Brain pericyte (primary cell): ENCODE measurements at places on chromosomes 1 and 21.
A peak's percentile ranks its signal among the peaks of the same experiment; 100 is the strongest.

- no peak for DNase-seq
Observed at GRCh38 chr1:205392650-205393049, 29.2 kb downstream of the LEMD1 start.

- no peak for DNase-seq
Observed at GRCh38 chr1:89904219-89904980, 83.6 kb downstream of the LRRC8D start.

- DNase-seq, result no peak
Observed at GRCh38 chr1:24119859-24120756, 8.2 kb upstream of the MYOM3 start.

DNA sequence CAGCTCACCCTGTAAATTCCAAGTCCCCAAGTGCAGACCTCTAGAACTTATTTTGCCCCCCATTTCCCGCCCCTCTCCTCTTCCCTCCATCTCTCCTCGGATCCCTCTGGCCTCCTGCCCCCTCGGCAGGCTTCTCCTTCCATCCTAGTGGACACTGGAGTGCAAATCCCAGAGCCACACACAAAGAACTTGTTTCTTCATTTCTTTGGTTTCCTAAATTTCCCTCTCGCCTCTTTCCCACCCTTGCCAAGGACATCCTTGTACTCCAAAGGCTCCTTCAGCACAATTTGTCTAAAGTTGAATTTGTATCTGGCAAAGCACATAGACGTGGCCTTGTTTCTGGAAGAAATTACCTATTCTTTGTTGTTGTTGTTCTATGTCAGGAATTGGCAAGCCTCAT lies 17.5 kb downstream of the UMODL1 start:
- DNase-seq, result no peak

DNA sequence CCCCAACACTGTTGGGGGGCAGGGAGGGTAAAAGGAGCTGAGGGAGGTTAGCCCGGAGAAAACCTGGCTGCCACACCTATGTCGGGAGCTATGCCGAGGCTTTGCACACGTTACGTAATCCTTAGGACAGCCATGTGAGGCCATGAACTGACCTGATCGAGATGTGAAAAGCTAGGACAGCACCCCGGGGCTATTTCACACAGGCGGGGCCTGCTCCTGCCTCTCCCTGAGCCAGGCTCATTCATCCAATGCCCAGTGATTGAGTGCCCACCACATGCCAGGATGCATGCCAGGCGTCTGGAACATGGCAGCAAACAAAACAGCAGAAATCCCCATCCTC lies 30.2 kb downstream of the LDLRAP1 start:
- no peak for DNase-seq

DNA sequence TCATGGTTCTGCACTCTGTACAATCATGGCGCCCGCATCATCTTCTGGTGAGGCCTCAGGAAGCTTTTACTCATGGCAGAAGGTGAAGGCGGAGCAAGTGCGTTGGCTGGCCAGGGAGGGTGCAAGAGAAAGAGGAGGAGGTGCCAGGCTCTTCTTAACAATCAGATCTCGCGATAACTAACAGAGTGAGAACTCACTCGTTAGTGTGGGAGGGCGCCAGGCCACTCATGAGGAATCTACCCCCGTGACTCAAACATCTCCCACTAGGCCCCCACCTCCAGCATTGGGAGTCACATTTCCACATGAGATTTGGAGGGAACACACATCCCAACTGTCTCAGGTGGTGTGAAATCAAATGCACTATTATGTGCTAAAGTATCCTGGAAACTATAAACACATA lies 220.2 kb upstream of the CSF3R start:
- no peak for DNase-seq

GRCh38 chr1:147895123-147895522 lies 7.5 kb upstream of the GJA8 start:
- DNase-seq, result no peak

DNA sequence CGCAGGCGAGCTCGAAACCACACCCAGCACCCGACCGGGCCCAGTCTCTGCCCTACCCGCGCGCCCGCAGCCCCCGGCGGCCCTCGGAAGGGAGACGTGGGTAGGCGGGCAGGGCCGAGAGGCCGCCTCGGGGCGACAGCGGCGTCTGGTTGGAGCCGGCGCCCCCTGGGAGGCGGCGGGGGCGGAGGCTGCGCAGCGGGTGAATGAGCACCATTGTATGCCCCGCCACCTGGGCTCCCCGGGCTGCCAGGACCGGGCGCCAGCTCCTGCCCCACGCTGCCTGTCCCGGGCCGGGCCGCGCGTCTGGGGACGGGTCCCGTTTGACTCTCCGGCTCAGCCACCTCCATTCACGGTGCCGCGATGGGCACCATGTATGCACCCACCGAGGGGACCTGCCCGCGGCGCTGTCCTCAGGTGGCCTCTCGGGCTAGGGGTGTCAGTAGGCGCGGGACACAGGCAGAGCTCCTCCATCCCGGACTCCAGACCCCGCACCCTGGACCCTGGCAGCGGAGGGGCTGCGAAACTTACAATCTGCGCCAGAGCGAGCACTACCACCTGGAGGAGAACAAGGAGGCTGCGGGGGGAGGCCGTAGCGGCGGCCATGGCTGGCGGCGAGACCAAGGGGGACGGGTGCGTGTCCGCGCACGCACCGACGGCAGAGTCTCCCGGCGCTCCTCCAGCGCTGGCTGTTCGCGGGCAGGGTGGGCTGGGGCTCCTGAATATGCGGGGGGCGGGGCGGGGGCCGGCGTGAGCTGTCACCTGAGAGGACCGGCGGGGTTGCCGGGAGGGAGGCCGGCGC lies at the start of gene COL9A2:
Gene COL9A2, minus strand, starts transcription at position 692 of the 799 bp plus-strand sequence. Its CDS starts 89 bp downstream, at position 603.
- no peak for DNase-seq

DNA sequence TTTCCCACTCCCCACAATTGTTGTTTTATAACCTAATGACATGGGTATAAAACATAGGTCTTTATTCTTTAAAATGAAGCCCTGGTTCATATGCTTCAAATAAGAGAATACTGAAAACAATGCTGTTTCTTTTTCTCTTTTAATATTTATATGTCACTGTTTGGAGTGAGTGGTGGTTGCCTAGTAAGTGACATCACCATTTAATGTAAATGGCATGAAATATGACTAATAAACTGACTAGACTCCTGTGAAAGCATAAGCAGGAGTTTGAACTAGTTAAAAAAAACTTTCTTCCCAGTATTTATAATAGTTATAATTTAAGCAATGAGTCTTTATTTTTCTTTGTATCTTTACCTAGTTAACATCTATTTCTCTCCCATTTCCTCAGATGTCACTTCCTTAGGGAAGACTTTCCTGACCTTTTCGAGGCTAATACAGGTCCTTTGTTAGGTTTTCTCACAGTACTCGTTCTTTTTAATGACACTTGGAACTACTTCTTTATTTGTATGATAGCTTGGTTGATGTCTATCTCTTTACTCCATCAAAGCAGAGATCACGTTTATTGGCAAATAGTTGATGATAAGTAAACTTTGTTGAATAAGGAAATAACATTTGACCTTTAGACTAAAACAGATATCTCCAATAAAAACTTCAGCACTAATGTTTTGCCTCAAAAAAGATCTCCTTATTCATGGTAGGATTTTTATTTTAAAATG lies 105.4 kb upstream of the PDC start:
- DNase-seq, result no peak

GRCh38 chr1:101929343-101929742 lies 67.4 kb downstream of the OLFM3 start:
- no peak for DNase-seq

GRCh38 chr1:65821386-65821785 lies 28.7 kb downstream of the PDE4B start:
- no peak for DNase-seq

DNA sequence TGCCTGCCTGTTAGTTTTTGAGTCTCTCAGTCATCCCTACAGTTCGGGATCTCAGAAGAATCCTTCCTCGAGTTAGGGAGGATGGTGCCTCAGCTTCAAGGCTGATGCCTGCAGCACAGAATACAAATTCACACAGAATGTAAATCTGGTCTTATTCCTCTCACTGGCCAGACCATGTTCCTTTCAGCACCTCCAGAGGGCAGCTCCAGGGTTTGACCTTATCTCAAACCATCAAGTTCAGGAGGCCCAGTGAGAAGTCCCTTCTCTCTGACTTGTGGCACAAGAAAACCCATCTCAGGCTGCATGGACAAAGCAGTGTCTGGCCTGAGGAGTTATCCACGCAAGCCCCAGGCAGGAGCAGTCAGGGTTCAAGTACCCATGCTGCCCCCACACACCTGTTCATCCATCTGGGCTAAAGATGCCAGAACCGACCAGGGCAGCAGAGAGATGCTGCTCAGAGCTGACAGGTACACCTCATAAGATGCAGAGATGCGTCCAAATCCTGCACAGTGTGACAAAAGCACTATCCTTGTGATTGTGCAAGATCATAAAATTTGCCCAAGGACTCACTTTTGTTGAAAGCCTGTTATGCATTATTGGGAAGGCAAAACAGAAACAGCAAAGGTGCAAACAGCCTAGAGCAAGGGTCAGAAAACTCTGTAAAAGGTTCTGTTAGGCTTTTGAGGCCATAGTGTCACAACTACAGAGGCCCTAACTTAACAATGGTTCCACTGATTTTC lies 49.8 kb downstream of the BCAR3 start:
- no peak for DNase-seq

GRCh38 chr1:69485616-69486015 lies 82.1 kb upstream of the LRRC7 start:
- no peak for DNase-seq

- no peak for DNase-seq
Observed at GRCh38 chr1:12179676-12180075, 12.9 kb downstream of the TNFRSF1B start.

- DNase-seq, result no peak
Observed at GRCh38 chr1:110088739-110089316, 18.4 kb upstream of the ALX3 start.

- no peak for DNase-seq
Observed at GRCh38 chr1:32350785-32351398, 11.4 kb downstream of the FAM229A start.

DNA sequence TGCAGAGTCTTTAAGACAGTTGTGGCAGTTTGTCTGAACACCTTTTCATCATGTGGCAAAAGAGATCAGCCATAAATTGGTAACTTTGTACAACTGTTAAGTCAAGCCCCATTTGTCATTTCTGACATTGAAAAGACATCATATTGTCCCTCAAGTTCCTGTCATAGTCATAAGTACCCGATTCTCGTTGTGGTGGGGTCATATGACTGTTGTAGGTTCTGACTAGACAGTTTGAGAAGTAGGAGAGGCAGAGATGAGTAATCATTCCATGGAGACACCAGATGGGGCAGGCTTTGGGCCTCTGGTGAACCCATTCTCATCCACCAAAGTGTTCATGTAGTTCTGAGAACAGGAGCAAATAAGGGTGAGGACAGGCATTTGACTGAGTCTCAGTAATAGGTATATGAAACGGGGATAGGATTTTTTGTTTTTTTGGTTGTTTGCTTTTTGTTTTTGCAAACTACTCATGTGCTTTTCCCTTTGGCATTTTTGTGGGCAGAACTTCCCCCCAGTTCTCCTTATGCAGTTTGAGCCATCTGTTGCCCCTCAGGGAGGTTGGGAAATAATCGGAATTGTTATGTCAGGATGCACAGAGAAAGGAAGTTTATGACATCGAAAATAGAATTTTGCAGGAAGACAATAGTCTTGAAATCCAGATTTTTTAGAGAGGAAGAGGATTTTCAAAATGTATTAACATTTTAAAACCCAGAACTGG lies 86.9 kb upstream of the KCNE2 start:
- DNase-seq, result no peak

GRCh38 chr1:85608851-85609250 lies 28.3 kb downstream of the CCN1 start:
- DNase-seq, result no peak

DNA sequence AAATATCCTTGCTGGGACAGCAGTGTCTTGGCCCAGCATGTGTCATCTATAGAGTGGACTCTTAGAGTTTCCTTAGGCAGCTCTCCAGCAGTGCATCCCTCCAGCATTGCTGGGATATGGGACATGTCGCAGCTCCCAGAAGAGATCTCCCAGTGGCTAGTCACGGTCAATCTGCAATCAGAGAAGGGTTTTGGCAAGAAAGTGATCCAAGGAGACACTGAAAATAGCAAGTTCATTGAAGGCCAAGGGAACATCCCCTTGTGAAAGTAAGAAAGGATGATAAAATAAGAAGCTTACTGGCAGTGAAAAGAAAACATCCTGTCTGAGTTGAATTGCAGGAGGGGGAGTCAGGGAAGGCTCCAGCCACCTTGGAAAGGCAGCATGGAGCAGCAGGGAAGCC lies 19.3 kb upstream of the NPL start:
- no peak for DNase-seq

DNA sequence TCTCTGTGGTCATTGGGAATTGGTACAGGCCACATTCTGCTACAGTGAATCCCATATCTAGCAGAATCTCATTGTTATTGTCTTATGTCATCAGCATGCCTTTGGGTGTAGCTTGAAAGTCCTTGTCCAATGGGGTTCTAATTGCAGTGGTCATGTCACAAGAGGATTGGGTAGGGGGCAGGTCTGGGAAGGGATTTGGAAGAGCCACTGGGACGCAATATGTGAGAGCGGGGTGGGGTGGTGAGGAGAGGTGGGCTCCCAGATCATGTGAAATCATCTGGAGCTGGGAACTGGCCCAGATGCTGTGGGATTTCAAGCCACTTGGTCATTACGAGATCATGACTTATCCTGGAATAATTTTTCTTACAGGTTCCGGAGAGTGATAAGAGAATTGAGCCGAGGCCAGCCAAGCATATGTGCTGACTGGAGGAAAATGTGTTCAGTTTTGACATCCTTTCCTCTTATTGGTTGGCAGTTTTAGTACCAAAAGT lies 16.3 kb downstream of the CNIH3 start:
- DNase-seq, result no peak

GRCh38 chr1:202915146-202915545 lies 11.9 kb downstream of the KLHL12 start:
- no peak for DNase-seq

GRCh38 chr1:55214934-55215193 lies 300 bp downstream of the USP24 start:
- no peak for DNase-seq

DNA sequence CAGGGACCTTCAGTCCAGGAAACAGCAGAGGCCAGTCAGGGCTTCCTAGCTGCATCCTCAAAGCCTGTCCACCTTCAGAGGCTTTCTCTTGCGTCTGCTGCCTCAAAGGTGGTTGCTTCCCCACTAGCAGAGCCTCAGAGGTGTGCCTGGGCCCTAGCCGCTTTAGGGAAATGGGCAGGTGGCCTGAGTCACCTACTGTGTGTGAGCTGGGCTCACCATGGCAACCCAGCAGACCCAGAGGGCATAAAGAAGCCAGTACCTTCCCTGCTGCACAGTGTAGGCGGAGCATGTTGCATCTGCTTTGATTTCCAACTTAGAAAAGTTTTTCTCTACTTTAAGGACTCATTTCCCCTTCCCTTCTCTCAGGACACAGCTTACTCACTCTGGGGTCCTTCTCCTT lies 12.5 kb downstream of the SLC9A1 start:
- DNase-seq, result no peak

DNA sequence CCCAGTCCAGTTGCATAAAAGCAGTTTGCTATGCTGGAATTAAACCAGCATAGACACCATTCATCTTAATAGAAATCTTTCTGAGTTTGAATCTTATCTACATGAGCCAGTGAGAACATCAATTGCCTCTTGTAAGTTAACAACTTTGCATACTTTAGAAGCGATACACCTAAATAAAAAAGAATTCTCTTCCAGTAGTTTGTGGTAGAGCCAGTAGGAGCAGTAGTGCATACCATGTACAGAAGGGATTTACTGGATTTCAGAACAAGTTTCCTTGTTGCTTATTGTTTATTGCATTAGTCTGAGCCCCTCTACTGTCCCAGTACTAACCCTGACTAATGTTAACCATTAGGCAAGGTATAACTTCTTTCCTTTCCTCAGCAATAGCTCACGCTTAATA lies 313.1 kb downstream of the TGFB2 start:
- DNase-seq, result no peak

GRCh38 chr1:80893115-80893514 lies 907.6 kb upstream of the ADGRL2 start:
- no peak for DNase-seq

GRCh38 chr1:15885701-15886610 lies 38.4 kb downstream of the SPEN start:
- DNase-seq, result peak; percentile 82
